Small intestine (tissue), 16 donors: ENCODE measurements at places on chromosomes 1 and 21. TPM values are rescaled to one million over a fixed set of nuclear protein-coding genes. Genes with fewer than 3 reads are reported as not detected.

Gene SETSIP
- not detected for polyA plus RNA-seq

Gene PLEKHA6
- polyA plus RNA-seq, result 36.7 TPM

Gene CTSS
- polyA plus RNA-seq, result 61.6 TPM

Gene HNRNPU
- polyA plus RNA-seq, result 194 TPM

Gene MSH4
- not detected for polyA plus RNA-seq

Gene CHD5
- not detected for polyA plus RNA-seq
